ENCODE measurements at places on chromosomes 11 and 22.

DNA sequence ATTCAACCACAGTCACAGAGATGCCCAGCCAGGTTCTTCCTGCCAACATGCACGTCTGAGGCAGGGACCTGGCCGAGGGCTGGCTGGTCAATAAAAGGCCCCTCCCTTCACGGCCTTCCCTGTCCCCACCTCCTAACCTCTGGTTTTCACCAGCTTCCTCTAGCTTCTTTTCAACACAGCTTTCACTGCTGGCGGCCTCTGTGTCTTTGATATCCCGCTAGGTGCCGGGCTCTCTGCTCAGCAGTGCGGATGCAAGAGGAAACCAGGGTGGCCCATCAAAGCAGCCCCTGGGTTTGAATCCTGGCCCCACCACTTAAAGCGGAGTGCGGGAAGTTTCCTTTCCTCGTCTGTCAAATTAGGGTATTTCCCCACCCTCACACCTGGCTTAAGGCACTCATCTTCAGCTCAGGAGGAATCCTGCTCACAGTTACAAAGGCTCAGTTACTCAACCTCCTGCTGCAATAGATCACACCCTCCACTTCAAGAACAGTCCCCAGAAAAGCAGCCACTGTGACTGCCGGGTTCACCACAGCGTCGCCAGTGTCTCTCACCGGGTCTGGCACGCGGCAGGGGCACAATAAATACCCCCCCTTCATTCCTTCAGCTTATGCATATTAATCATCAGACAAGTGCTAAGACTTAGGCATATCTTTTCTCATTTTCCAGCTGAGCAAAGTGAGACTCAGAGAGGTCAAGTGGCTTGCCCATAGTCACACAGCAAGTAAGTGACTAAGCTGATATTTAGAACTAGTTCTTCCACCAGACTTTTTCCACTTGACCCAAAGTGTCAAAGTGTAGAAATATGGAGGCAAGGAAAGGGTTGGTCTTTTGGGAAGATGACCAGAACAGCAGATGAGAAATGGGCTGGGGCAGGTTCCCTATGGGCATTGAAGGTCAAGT is 45.7 kb downstream of the TXN2 start:
- DNase-seq, result peak; percentile 27

DNA sequence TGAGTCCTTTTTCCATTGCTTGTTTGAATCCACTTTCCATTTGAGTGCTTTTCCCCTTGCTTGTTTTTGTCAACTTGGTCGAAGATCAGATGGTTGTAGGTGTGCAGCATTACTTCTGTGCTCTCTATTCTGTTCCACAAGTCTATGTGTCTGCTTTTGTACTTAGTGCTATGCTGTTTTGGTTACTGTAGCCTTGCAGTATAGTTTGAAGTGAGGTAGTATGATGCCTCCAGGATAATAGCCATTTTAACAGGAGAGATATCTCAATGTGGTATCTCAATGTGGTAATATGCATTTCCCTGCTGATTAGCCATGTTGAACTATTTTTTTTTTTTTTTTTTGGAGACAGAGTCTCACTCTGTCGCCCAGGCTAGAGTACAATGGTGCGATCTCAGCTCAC is 16.7 kb downstream of the ACRV1 start:
- no peak for DNase-seq

GRCh38 chr11:46363455-46364005 is 16.3 kb downstream of the DGKZ start:
- no peak for DNase-seq

DNA sequence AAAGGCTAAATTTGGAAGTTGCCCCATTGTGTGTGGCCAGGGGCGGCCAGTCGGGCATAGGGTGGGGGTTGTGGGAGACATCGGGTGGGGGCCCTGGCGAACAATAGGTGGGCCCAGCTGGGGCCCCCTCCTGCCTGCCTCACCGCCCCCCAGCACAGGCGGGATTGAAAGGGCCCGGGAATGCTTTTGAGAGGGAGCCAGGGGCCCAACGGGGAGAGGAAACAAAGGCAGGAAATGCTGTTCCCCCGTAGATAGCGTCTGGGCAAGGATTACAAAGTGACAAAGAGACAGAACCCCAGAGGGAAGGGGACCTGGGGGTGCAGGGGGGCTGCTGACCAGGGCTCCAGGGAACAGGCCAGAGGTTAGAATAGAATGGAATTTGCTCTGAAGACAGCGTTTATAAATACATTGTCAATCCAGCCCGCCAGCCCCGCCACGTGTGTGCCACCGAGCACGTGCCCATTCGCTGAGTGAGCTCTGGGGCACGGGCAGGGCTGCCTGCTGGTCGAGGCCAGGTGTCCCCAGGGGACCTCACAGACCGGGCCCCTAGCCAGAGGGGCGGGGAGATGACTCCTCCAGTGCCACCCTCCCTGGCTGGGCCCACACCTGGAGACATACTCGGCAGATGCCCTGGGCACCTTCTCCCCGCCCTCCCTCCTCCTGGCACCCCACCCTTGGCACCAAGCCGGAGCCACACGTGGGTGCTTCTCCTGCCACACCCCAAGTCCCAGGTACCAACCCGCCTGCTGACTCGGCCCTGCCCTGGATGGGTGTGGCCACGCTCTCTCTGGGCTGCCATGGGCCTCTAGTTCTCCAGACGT is 9.7 kb downstream of the PDGFB start:
- no peak for DNase-seq

- DNase-seq, result no peak
These were observed 104.9 kb downstream of the MICAL3 start for GRCh38 chr22:17919276-17920144.

- DNase-seq, result no peak
These were observed 3.5 kb downstream of the C11orf21 start for GRCh38 chr11:2298131-2298794.

DNA sequence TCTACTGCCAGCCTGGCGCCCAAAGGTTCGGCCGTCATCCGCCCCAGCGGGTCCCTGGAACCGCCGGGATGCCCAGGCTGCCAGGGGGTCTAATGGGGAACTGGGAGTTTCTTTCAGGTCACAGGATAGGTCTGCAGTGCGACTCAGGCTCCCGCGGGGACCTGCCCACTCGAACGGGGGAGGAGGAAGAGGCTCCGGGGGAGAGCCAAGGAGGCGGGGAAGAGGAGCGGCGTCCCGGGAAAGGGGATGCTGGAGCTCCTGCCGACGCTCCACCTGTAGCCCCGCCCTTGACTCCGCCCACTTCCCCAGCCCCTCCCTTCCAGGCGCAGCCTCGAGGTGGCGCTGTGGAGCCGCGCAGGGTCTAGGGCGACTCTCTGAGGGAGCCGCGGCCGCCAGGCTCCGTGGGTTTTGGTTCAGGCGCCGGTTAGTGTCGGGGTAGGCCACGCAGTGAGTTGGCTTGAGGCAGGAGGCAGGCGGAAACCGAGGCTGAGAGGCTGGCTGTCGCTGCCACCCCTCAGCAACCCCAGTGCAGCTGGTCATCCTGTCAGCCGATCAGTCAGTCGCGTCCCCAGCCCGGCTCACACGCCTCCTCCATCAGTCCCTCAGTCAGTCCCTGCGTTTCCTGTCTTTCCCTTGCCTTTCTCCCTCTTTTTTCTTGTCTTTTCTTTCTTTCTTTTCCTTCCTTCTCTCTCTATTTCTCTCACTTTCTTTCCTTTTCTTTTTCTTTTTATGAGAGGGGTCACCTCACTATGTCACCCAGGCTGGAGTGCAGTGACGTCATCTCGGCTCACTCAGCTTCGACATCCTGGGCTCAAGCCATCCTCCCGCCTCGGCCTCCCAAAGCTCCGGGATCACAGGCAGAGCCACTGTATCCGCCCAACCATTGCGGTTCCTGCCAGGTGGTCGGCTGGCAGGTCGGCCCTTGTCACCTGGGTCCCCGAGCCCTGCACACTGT is 26.4 kb downstream of the YWHAH start:
- DNase-seq, result peak; percentile 64

Measured in stimulated activated CD8-positive, alpha-beta memory T cell treated with anti-CD3 and anti-CD28 coated beads, Interleukin-4, amount 100 ng/mL, for 1 hour (primary cell).